NCI-H510A (cell line): ENCODE measurements at places on chromosomes 13 and 19.

DNA sequence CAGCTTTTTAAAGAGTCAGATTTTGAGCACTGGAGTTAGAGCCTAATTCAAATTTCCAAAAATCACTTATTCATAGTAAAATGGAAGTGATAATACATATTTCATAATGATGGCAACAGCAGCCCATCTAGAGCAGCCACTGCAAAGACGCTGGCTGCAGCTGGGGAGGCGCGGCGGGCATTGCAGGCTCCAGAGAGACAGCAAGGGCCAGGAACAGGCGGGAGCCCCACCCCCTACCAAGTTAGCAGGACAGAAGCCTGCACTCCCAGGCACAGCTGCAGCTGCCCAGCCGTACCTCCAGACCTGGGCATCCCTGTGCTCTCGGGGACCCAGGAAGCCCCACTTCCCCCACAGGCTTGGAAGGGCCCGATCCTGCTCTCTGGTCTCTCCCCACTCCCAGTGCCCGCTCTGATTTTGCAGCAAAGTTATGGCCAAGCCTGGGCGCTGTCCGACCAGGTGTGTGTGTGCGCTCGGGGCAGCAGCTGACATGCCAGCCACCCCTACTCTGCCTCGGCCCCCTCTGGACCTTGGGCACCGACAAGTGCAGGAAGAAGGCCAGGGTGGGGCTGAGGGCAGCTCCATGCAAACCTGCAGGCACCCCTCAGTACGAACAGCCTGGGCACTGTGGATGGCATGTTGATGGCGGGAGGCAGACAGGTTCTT is 84.8 kb downstream of the SERP2 start:
- no peak for DNase-seq

DNA sequence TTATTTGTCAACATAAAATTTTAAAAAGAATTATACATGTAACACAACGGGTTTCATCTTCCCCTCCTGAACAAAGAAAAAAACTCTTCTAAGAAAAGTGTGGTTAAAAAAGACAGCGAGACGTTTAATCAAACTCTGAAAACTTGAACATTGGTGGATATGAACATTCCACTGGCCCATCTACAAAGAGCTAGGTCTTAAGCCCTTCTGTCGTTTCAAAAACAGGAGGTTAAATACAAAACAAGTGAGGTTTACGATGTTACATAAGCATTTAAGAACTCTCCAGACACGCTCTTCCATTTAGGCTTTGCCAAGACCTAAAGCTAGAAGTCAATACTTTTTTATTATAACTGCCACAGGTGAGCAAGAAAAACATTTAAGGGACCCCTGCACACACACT is 9.4 kb upstream of the DOCK9 start:
- no peak for DNase-seq

- DNase-seq = no peak
These were observed 286.3 kb downstream of the TBC1D4 start for GRCh38 chr13:75195495-75196146.

DNA sequence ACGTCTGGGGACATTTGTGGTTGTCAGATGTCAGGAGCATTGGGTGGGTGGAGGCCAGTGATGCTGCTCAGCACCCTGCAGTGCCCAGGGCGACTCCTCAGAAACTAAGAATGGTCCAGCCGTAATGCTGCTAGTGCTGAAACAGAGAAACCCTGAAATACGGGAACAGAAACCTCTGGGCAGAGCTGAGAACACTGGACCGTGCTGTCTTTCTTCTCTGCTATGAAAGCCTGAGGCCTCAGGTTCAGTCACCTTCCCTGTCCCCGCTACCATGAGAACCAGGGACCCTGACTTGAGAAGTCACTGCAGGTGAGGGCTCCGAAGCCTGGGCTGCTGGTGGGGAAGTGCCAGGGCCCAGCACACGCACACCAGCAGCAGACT is 13.4 kb downstream of the CAPS start:
- no peak for DNase-seq

DNA sequence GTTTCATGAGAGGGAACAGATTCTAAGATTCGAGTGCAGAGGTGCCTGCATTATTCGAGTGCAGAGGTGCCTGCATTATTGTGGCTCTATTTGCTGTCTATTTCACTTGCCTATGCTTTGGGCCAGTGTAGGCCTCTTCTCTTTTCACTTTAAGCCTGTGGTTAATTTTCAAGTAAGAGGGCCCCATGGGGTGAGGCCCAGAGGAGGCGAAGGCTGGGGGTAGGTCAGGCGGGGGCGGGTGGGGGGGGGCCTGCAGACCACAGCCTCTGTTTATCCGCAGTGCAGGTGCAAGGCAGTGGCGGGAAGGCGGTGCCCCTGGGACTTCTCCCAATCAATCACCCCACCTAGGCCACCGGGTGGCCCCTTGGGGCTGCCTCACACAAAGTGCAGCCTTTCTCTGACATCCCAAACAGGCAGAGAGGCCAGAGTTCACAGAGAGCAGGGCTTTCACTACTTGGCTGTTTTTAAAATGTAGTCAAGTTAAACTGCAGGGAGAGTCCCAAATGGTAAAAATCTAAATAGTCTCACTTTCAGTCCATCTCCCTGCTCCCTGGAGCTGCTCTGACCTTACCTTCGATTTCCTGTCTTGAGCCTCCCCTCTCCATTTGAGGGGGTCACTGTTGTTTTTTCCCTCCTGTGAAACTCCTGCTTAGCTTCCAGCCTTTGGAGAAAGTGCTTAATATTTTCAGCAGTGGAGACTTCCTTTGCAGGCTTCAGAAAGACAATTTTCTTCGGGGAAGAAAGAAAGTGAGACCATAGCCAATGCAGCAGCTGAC is 249.0 kb downstream of the DLEU7 start:
- DNase-seq = no peak

DNA sequence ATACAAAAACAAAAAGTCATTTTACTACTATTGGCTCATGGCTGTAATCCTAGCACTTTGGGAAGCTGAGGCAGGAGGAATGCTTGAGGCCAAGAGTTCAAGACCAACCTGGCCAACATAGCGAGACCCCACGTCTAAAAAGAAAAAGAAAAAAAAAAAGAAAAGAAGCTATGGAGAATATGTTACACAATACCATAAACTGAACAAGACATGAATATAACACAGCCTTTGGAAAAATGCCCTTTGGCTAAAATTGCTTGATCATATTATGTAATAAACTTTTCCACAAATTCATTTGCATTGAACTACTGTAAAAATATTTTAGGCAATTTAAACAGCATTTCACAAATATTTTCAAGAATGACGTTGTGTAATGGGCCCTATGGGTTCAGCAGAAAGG is 3.7 kb upstream of the ZNF415 start:
- no peak for DNase-seq
